A549 treated with GW870086 at 1 μM for 4 hours (cell line): ENCODE measurements at places on chromosomes 4 and X. TPM values are rescaled to one million over a fixed set of nuclear protein-coding genes. Genes with fewer than 3 reads are reported as not detected.

Gene ARHGAP36
- not detected in 5 replicates for total RNA-seq

Gene MAGEE2
- not detected in 5 replicates for total RNA-seq

Gene FRG2
- 0.08 TPM in 1 of 5 replicates, not detected in the others for total RNA-seq

Gene ARMCX4
- 0.35 to 0.57 TPM (median 0.50 TPM) in 5 replicates for total RNA-seq

Gene DCAF8L2
- total RNA-seq: not detected in 5 replicates
